CD4-positive, CD25-positive, alpha-beta regulatory T cell (primary cell): ENCODE measurements at places on chromosomes 1 and 21. TPM values are rescaled to one million over a fixed set of nuclear protein-coding genes. Genes with fewer than 3 reads are reported as not detected.

GRCh38 chr1:88985032-88985431 is 7.4 kb downstream of the KYAT3 start:
- H3K27me3 ChIP-seq = no peaks in the 10 kb centered on the region
- H3K4me1 ChIP-seq = peaks cover 14% of the 10 kb centered on the region
- H3K4me3 ChIP-seq = no peak overlapping the region
- peaks cover 19% of the 10 kb centered on the region for H3K36me3 ChIP-seq
- H3K27ac ChIP-seq = peak overlapping the region; percentile 44

NBPF6 gene
- not detected for total RNA-seq

DNA sequence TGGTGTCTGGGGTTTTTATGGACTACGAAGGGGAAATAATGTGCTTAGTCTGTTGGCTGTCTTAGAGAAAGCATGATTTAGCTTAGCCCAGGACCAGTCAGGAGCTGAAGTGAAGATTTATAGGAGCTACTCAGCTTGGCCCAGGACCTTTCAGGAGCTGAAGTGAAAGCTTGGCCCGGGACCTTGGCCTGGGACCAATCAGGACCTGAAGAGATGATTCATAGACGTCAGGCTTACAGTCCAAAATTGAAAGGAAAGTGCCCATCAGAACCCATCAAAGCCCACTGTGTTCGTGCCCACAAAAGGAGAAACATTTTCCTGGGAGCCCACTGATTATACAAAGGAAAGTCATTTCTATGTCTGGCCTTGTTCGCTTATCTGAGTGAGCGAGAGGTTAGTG is 35.6 kb downstream of the MSTO1 start:
- DNase-seq = no peak
- no peaks in the 10 kb centered on the region for H3K36me3 ChIP-seq
- no peaks in the 10 kb centered on the region for H3K27me3 ChIP-seq
- no peak overlapping the region for H3K27ac ChIP-seq
- H3K4me3 ChIP-seq = no peak overlapping the region

DNA sequence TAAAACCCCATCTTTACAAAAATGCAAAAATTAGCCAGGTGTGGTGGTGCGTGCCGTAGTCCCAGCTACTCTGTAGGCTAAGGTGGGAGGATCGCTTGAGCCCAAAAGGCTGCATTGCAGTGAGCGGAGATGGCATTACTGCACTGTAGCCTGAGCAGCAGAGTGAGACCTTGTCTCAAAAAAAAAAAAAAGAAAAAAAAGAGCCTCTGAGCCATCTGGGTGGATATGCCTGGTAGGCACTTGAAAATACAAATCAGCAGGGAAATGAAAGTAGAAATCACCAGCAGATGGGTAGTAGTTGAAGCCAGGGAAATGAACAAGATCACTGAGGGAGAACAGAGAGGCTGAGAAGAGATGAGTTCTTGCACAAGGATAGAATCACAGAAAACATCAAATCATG is 131.0 kb upstream of the HMCN1 start:
- no peak for DNase-seq
- H3K27me3 ChIP-seq = no peaks in the 10 kb centered on the region
- no peaks in the 10 kb centered on the region for H3K36me3 ChIP-seq
- H3K27ac ChIP-seq = no peak overlapping the region
